Activated naive CD8-positive, alpha-beta T cell treated with anti-CD3 and anti-CD28 coated beads, Interleukin-2, amount 10 ng/mL, durations not matched to agents 7 days and 5 days (primary cell): ENCODE measurements at places on chromosomes 11 and 22. TPM values are rescaled to one million over a fixed set of nuclear protein-coding genes. Genes with fewer than 3 reads are reported as not detected.

DNA sequence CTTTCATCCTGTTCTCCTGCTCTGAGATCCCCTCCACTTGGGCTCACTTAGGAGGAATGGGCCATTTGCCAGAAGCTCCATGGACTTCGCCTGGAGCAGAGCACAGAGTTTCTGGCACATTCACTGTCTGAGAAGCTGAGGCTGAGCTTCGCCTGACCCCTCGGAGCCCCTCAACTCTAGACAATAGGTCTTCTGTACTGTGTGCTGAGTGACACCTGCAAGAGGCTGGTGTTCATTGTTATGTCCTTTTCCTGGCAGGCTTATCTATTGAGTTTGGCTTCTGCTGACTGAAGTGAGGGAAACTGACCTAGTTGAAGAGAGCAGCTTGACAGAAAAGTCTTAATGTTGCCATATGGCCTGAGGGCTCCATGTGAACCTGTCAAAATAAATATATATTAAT lies 124.3 kb downstream of the EHF start:
- no peak for DNase-seq

GRCh38 chr11:65434667-65435410 lies 12.2 kb downstream of the NEAT1 start:
- no peak for DNase-seq

DNA sequence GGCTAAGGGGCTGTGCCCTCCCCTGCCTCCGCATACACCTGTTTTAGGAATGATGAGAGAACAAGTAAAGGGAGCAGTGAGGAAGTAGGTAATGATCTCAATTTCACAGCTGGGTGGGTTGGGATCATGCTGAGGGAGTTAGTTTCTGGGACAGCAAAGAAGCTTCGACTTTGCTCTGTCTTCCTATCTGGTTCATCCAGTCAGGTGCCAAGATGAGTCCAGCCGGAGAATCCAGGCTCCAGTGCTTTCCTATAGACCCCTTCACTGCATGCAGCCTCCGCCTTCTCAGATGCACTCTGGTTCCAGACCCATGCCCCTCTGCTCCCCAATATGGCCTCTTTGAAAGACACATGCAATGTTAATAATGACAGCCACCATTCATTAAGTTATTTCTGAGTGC lies 119.1 kb upstream of the NCAM1 start:
- DNase-seq = no peak

DNA sequence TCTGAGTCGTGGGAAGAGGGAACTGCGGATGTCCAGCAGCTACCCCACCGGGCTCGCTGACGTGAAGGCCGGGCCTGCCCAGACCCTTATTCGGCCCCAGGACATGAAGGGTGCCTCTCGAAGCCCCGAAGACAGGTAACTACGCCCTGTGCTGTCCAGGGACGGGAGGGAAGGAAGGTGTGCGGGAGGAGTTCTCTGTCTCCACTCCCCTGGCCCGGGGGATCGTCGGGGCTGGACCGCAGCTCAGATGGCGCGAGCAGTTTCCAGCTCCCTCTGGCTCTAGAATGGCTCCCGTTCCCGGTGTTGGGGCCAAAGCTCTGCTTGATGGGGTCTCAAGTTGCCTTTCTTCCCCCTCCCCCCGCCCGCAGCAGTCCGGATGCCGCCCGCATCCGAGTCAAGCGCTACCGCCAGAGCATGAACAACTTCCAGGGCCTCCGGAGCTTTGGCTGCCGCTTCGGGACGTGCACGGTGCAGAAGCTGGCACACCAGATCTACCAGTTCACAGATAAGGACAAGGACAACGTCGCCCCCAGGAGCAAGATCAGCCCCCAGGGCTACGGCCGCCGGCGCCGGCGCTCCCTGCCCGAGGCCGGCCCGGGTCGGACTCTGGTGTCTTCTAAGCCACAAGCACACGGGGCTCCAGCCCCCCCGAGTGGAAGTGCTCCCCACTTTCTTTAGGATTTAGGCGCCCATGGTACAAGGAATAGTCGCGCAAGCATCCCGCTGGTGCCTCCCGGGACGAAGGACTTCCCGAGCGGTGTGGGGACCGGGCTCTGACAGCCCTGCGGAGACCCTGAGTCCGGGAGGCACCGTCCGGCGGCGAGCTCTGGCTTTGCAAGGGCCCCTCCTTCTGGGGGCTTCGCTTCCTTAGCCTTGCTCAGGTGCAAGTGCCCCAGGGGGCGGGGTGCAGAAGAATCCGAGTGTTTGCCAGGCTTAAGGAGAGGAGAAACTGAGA lies 1.4 kb downstream of the ADM start:
- DNase-seq = peak; percentile 57

GRCh38 chr11:130145311-130145812 lies 14.2 kb upstream of the ST14 start:
- DNase-seq = no peak

GRCh38 chr11:33214187-33214586 lies 43.0 kb upstream of the HIPK3 start:
- DNase-seq = no peak

The ASCL2 gene
- total RNA-seq = 0.62 TPM

The WNT7B gene
- total RNA-seq = not detected

The GDPD5 gene
- total RNA-seq = 35.7 TPM

The TIMP3 gene
- 0.36 TPM for total RNA-seq

The NLRX1 gene
- 25.2 TPM for total RNA-seq
